Stimulated activated CD8-positive, alpha-beta memory T cell treated with anti-CD3 and anti-CD28 coated beads, Interleukin-4, amount 100 ng/mL, for 48 hours (primary cell): ENCODE measurements at places on chromosomes 4 and X.

- no peak for DNase-seq
Measured at GRCh38 chr4:168666531-168666930, 169.7 kb downstream of the PALLD start.

- no peak for DNase-seq
Measured at GRCh38 chr4:189823591-189823990, 117.1 kb upstream of the FRG1 start.

DNA sequence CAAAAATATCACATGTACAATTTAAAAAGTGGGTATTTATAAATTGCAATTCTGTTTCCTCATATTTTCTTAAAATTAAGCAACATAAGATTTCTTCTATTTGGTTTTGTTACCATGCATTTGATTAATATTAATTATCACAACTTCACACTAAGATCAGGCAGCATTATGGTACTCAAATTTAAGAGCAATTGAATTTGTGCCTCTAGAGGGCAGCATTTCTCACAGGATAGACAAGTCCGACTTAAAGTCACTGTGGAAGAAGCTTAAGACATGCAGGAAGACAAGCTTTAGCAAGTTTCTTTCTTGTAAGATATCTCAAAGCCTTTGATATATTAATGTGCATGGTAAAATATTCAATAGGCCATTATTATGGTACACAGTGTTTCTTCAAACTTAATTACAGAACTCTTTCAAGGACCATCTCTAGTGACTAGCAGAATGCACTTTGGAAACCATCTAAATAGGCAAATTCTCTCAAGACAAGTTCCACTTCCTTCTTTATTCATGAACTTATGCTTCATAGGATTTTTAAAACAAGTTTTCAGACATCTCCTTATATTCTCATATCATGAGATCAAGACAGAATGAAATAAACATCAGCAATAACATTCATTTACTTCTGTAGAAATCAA is 35.0 kb downstream of the FBXW7 start:
- peak; percentile 40 for DNase-seq

GRCh38 chrX:75596178-75596577 is 73.3 kb upstream of the ZDHHC15 start:
- no peak for DNase-seq

GRCh38 chr4:124420166-124420695 is 292.3 kb downstream of the ANKRD50 start:
- no peak for DNase-seq

DNA sequence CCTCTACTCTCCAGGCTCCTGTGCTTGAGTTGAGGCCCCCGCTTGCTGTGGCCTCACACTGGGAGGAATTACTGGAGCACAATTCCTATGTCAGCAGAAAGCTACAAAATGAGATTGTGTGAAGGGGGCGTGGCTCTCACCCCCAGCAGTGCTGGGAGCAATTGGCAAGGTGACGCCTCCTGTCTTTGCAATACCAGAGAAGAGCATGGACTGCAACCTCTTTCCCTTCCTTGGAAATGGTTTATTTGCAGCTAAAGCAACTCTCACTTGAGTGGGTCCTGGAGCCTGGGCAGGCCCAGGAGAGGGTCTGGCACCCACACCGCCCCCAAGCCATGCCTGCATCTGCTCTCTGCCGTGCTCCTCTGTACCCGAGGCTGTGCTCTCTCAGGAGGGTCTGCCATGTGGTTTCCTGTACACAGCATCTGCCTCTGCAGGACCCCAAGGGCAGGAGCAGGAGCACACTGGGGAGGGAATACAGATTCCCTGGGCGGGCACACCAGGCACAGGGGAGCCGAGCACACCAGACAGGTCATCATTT is 32.9 kb upstream of the HGFAC start:
- DNase-seq = no peak

- DNase-seq = no peak
Measured at GRCh38 chr4:169330095-169330494, 59.3 kb upstream of the SH3RF1 start.

GRCh38 chr4:190121759-190122158 is 51.8 kb upstream of the DUX4 start:
- no peak for DNase-seq

GRCh38 chr4:36235306-36235705 is 9.0 kb downstream of the ARAP2 start:
- no peak for DNase-seq

GRCh38 chr4:26753617-26754016 is 107.0 kb upstream of the STIM2 start:
- no peak for DNase-seq

GRCh38 chr4:155687380-155687982 is 20.8 kb downstream of the GUCY1A1 start:
- no peak for DNase-seq

- no peak for DNase-seq
Measured at GRCh38 chr4:57462843-57463242, 352.7 kb upstream of the IGFBP7 start.

DNA sequence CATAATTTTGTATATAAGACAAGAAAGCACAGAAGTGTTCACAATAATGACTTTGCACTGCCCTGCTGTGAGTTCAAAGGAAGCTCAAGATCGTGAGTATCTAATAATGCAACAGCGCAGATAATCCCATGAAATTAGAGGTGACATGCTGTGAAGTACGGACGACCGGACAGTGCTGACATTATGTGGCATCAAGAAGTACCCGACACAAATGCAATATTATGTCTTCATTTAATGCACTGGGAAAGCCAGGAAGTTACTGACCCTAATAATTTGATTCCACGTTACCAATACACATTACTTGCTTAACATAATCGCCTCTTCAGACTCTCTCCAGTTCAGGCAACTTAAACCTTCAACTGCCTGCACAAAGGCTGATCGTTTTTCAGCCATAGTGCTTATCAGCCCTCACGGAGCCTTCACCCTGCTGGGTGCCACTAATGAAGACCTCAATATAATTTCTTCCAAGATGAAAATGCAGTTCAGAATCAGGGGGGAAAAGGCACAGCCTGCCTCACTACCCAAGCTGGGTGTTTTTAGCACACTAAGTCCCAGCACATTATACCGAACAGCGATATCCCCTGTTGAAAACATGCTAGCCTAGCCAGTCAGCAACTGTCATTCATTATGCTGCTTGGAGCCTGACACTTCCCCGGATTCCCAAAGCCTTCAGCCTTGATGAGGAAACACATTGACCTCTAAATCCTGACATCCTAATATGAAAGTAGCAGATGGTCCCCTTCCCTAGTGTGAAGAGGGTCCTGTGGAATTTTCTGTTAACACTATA is 56.1 kb downstream of the SLC7A11 start:
- DNase-seq = no peak

GRCh38 chr4:8355864-8356565 is 84.5 kb downstream of the ACOX3 start:
- DNase-seq = no peak

DNA sequence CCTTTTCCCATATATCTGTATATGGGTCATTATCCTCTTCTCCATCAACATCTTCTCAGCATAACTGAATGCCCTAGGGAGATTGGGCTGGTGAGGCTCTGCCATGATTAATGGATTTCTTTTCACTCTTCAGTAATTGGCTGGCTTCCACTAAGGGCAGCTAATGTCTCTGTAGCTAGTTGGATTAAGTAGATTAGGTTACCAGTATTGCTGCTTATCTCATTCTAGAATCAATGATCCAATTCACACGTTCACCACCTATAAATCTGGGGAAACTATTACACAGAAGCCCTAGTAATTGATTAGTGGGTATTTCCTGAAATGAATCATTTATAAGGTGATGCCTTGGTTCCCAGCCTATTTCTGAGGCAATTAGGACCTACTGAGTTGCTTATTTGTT is 94.8 kb downstream of the KDR start:
- DNase-seq = no peak

GRCh38 chr4:135917011-135917410 is 1615.3 kb downstream of the PCDH18 start:
- no peak for DNase-seq

- DNase-seq = no peak
Measured at GRCh38 chr4:55884093-55884850, 30.8 kb downstream of the EXOC1 start.

DNA sequence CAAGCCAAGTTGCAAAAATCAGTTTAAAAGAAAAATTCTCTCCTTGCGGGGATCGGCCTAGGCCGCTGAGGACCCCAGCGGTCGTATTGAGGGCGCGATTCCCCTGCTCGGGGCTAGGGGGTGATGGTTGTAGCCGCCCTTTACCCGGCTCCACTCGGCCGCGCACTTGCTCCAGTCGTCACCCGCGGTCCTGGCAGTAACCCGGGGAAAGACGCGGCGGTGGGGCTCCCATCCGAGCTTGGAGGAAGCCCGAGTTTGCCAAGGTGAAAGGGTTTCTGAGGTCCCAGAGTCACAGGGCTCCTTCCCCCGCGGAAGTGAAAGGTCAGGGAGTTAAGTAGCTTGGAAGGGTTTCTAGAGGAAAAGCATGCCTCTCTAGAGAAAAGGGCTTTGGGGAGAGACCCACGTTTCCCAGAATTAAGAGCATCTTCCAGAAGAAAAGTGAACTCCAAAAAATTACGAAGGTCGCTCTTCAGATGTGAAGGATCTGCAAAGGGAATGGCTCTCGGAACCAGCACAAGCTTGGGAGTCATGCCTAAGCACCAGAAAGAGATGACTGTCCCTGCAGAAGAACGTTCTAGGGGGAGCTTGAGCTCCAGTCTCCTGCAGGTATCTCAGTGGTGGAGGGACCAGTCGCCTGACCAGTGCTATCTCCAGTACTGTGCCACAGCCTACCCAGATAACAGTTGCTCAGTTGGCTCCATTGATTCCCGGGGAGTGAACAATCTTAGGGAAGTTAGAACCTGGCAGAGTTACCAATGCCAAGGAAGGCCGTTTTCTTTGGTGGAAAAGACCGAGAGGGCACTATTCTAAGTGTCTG is 875 bp downstream of the LAP3 start:
- DNase-seq = peak; percentile 60

- no peak for DNase-seq
Measured at GRCh38 chr4:172553216-172553615, 615.4 kb upstream of the GALNT7 start.

DNA sequence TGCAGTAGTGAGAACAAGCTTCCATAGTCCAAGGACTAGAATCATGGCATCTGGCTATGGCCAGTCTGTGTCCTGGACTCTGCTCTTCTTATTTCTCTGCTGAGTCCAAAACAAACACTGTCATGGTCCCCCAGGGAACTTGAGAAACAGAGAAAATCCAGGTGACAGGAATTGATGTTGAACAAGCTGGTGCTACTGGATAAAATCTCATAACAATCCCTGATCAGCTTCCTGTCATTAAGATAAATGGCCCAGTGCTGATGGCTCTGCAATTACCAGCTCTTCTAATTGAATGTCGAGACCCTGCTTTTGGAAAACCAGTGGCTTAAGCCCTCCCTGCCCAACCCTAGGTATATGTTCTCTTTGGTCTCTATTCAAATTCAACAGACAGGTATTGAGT is 58.8 kb upstream of the ARHGAP36 start:
- DNase-seq = no peak

DNA sequence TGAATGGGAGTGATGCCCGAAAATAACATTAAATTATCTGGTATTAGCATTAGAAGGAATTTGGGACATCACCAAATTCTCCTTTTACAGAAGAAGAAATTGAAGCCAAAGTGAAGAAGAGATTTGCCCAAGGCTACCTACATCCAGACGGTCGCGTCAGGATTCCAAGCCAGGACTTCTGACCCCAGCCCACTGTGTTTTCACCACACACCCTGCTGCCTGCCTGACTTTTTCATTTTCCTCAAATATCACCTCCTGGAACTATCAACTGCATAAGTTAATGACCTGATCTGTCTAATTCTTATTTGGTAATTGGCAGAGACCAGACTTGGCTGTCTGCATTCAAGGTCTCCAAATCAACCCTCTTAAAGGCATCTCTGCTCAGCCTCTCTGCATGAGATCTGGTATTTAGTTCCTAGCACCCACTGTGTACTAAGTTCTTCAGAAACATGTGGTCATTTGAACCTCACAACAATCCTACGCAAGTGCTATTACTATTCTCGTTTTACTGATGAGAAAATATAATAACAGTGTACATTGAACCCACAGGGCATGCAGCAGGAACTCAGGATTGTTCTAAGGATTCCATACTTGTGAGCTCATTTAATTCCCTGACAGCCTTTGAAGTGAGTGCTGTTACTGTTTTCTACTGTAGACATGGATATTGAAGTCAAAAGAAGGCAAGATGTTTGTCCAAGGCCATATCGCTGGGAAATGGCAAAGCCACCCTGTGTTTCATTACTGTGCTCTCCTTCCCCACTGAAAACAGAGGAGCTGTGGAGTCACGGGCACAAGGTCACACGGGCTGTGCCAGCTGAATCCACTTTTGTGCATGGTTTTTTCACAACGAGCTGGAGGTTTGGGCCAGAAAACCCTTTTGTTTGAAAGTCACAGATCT is 195.2 kb upstream of the C1QTNF7 start:
- no peak for DNase-seq

GRCh38 chr4:84644087-84644486 is 61.2 kb downstream of the CDS1 start:
- no peak for DNase-seq

DNA sequence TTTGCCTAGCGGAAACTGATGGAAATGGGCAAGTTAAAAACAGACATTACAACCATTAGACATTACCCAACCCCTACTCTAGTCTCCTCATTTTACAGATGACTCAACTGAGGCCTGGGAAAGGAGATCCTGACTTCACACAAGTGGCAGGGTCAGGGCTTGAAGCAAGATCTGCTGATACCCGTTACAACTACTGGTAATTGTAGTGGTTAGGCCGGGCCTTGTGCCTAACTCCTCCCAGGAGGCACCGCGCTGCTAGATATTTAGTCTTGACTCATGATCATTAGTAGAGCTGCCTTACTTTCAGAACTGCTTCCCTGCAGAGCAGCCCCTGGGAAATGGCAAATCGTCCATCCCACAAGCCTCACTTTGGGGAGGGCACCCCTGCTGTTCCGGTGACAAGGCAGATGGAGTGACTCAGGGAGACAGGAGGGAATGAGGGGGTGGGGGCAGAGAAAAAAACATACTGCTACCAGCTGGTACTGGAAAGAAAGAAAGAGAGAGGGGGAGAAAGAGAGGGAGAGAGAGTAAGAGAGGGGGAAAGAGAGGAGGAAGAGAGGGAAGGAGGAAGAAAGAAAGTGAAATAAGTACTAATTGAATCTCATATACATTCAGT is 12.2 kb downstream of the ARHGEF6 start:
- peak; percentile 68 for DNase-seq

- no peak for DNase-seq
Measured at GRCh38 chr4:85642356-85643100, 167.6 kb downstream of the ARHGAP24 start.

DNA sequence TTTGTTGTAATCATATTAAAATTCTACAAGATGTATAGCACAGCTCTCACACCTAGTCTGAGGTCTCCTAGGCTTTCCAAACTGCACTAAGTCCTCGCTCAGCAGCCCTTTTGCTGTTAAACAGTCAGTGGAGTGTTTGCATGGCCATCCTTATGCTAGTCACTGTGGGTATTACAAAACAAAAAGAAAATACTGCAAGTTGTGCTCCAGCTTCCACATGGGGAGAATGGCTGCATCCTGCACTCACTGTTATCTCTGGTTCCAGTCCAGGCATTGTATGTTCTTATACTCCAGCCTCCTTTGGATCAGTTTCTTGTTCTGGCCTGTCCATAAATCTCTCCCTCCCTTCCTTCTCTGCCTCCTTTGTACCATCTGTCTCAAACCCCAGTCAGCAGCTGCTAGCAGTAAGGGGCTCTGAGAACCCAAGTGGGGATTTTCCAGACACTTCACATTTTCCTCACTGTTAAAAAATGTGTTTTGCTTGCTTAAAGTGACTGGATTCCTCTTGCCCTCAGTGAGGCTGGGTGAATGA is 38.5 kb upstream of the BMP15 start:
- DNase-seq = no peak
